ENCODE measurements at places on chromosomes 16 and 17.

DNA sequence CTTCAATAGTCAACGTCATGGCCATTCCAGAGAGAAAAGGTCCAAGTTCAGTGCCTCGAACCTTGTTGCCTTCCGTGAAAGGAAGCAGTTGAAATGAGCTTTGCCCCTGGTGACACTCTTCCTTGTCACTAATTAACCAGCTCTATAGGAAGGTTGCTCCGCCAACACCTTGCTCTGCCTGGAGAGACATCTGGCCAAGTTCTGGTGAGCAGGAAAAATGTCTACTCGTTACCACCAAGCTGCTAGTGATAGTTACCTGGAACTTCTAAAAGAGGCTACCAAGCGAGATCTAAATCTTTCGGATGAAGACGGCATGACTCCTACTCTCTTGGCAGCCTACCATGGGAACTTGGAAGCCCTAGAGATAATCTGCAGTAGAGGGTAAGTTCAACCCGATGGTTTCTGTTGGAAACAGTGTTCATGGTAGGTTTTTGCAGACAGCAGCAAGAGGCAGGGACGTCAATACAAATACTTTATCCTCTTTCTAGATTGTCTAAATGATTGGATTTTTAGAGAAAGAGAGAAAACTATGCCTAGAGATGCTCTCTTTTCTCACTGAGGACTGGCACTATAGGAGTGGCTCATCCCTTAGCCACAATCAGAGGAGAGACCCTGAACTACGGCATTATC is at the start of gene ANKS4B:
Gene ANKS4B (plus strand): TSS at position 179 of the 630 bp plus-strand sequence. CDS start 39 bp downstream, at position 218.
- no peak for DNase-seq

DNA sequence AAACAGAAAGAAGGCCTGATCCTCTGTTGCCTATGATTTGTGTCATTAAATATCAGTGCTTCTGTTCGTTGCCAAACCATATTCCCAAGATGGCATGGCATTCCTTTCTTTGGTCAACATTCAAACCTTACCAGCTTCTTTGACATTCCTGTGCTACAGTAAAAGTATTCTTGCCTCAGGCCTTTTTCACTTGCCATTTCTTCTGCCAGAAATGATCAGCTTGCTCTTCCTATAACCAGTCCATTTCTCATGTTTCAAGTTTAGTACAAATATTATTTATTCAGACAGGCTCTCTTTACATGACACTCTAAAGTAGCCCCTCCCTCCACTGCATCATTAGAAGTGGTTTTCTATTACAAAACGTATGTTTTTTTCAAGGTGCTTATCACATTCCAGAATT is 278.3 kb downstream of the KCNJ2 start:
- no peak for DNase-seq

DNA sequence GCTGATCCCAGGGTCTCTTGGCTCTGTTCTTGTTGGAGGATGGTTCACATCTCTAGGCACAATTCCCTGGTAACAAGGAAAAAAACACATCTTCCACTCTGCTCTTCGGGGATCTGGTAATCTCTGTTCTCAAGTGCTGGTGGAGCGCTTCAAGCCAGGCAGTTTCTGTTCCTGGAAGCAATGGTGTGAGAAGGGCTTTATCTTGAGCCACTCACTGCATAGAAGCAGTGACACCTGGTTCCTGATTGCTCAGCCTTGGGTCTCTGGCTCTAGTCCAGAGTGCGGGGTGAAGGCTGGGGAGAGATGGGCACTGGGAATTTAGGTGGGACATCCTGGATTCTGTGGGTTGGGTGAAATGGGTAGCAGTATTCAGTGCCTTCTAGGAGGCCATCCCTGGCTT is 14.1 kb downstream of the AKAP1 start:
- DNase-seq: no peak

- DNase-seq: no peak
Measured at GRCh38 chr16:55039931-55040330, 109.3 kb downstream of the IRX5 start.

GRCh38 chr17:60542071-60542470 is 16.0 kb upstream of the APPBP2 start:
- DNase-seq: no peak

DNA sequence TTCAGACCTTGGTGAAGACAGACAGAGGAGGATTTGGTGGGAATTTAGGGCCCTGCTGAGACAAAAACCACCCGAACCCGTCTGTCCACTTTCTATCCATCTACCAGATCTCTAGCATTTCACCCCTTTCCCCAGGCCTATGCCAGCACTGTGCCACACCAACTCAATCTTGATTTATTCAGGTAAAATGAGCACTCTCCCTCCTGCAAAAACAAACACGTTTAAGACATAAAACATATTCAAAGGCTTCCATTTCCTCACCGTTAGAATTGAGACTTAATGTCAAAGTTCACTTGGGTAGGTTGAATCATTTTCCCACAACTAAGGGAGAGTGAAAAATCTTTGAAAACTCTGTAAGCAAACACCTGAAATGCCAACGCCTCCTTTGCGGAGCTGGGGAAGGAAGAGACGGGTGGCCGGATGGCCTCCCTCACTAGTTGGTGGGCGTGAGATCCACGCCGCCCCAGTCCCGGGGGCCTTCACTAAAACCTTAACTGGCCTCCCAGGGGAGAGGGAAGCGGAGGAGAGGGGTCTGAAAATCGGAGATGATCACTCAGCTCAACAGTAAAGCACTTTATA is 862 bp downstream of the DCAKD start:
- no peak for DNase-seq

DNA sequence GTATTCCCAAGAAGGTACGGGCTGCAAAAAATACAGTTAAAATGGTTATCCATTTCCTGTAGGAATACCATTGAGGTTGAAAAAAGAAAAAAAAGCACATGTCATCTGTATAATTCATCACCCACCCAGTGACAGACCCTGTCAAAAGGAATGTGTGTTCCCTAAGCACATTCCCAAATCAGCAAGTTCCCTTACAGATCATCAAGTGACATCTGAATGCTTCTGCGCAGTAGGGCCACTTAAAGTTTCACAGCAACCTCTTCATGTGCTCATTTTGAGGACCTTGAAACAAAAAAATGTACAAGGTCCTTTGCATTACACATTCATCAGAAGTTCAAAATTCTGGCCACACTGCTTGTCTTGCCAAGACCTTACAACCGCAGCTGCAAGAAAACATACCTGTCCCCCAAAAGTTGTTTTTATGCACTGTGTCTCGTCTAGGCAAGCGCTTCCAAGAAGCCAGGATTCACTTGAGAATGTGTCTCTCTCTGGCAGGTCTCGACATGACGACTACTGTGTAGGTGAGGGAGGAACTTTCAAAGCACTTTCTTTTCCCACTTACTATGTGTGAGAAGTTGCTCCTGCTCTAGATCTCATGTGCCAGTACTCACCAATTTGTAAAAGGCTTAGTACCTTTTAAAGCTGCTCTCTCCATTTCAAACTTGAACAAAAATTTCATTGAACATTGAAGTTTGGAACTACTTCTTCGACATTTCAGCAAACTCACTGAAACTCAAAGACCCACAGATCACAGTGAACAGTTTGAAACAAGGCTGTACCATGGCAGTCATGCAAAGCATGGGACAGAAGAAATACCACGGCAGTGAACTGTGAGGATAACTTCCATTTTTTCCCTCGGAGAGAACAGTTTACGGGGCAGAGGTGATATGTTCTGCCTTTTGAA is 4.3 kb upstream of the POLG2 start:
- no peak for DNase-seq

DNA sequence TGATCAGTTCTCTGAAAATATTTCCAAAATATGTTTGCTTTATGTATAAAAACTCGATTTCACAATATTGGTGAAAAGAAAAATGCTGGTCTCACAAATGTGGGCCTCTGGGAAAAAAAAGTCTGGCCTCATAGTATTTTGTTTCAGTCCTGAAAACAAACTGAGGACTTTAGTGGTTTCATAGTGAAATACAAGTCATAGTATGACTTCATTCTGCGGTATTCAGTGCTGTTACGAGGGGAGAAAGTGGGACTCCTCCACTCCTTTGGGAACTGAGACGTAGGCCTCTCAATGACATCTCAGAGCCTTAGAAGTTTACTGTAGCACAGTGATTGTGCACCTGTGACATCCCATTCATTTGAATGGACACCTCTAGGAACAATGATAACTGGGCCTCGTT is 56.0 kb downstream of the CYB561 start:
- no peak for DNase-seq

- no peak for DNase-seq
Measured at GRCh38 chr17:6508519-6509030, 47.8 kb downstream of the PITPNM3 start.

DNA sequence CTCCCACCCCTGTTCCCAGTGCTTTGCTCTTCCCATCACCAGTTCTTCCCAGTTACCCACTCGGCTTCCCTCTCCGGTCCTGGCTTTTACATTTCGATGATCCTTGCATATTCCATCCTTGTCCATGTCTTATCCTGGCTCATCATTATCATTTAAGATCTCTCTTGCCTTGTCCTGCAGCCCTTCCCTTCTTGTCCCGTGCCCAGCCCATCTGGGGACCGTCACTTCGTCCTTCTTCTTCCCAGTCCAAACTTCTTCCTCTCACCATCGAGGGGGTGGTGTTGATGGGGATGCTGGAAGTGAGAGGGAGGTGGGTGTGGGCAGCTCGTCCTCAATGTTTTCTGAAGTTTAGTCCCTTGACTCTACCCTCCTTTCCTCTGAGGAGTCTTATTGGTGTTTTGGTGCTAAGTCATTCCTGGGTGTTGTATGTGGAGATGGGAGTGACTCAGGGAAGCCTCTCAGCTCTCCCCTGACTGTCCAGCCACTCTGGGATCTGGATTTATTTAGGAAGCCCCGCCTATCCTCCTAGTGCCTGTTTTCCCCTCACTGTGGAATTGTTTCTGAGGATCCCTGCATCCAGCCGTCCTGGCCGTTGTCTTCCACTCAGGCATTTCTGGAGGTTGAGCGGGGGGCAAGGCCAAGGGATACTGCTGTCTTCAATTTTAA is 975 bp downstream of the SNX29 start:
- DNase-seq: no peak

GRCh38 chr17:68222606-68223005 is 25.2 kb upstream of the AMZ2 start:
- no peak for DNase-seq

GRCh38 chr17:13931800-13932460 is 137.4 kb upstream of the COX10 start:
- no peak for DNase-seq

GRCh38 chr16:715477-716199 is 720 bp downstream of the METRN start:
- DNase-seq: no peak

GRCh38 chr16:8087597-8088289 is 502.6 kb downstream of the TMEM114 start:
- DNase-seq: no peak

GRCh38 chr17:80539022-80539641 is 5.5 kb upstream of the RPTOR start:
- DNase-seq: no peak

DNA sequence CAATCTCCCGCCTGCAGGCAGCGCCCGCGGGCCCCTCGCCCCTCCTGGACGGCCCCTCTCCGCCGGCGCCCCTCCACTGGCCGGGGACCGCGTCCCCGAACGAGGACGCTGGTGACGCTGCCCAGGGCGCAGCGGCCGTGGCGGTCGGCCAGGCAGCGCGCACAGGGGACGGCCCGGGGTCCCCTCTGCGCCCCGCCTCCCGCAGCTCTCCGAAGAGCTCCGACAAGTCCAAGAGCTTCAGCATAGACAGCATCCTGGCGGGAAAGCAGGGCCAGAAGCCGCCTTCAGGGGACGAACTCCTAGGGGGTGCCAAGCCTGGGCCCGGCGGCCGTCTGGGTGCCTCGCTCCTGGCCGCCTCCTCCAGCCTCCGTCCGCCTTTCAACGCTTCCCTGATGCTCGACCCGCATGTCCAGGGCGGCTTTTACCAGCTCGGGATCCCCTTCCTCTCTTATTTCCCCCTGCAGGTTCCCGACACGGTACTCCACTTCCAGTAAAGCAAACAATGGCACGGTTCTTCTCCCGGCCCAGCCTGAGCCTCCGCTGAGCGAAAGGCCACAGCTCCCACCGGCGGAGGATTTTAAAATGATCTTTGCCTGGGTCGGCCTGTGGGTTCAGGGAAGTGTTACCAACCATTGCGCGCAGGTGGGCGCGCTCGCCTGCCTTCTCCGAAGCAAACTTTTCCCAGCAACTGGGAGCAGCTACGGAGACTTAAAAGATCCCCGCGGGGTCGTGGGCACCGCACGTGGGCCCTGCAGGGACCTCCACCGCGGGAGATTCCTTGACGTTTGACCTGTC is 1.1 kb downstream of the FOXL1 start:
- no peak for DNase-seq

GRCh38 chr17:64115822-64116534 is 14.0 kb downstream of the ERN1 start:
- no peak for DNase-seq

GRCh38 chr16:46748775-46749705 is 896 bp upstream of the MYLK3 start:
- no peak for DNase-seq

- DNase-seq: no peak
Measured at GRCh38 chr16:84881702-84882521, 62.1 kb downstream of the CRISPLD2 start.
